ENCODE measurements at places on chromosomes 2 and 18.

DNA sequence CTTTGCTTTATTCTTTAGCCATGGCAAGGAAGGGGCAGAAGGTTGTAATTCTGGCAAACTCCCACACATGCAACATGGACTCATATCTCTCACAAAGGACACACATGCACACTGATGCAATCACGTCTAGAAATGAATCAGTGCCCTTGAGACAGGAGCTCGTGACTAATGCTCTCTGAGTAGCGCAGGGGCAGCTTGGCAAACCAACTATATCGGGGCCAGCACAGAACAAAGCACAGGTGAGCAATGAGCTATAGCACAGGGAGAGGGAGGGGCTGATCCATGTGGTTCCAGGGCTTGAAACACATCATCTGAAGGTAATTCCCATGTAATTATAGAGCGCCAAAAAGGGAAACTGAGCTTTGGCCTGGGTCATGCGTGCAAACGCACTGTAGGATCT lies 165.2 kb upstream of the KLF7 start:
- DNase-seq = no peak

GRCh38 chr2:231717281-231718171 lies 9.2 kb downstream of the PTMA start:
- DNase-seq = no peak

- peak; percentile 22 for DNase-seq
Measured at GRCh38 chr2:239576784-239577685, 176.2 kb upstream of the HDAC4 start.

DNA sequence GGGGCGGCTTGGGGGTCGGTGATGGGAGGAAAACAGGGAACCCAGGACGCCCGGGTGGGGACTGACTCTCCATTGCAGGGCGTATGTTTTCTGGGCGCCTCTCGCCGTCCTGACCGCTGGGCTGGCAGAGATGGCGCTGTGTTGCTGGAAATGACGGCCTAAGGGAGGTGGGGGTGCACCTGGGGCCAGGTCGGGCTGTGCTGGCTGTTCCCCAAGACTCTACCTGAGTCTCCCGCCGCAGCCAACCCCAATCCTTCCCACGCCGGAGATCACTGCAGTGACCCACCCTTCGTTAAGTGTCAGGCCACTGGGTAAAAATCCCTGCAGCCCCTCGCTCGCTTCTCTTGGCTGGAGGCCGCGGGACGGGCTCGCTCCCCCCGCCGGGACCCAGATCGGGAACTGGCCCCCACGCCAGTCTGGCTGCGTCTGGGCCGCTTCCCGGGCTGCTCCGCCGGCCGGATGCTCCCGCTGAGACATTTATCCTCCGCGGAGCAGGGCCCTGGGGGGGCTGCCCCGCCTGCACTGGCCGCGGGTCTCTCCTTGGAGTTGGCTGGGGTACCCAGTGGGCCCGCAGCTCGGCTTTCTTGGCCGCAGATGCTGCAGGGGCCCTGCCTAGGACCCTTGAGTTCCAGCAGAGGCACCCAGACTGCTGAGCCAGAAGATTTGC lies 7.8 kb upstream of the ARMC9 start:
- no peak for DNase-seq

Measured in NCI-H345 (cell line).